ENCODE measurements at places on chromosomes 4 and X.

GRCh38 chr4:152408514-152409327, 127.2 kb downstream of the FBXW7 start:
- no peak for DNase-seq

DNA sequence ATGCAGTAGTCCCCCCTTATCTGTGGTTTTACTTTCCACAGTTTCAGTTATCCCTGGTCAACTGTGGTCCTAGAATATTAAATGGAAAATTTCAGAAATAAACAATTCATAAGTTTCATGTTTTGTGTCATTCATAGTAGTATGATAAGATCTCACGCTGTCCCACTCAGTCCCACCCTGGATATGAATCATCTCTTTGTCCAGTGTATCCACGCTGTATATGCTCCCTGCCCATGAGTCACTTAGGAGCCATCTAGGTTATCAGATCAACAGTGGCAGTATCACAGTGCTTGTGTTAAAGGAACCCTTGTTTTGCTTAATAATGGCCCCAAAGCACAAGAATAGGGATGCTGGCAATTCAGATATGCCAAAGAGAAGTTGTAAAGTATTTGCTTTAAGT, 16.2 kb upstream of the SYTL4 start:
- no peak for DNase-seq

DNA sequence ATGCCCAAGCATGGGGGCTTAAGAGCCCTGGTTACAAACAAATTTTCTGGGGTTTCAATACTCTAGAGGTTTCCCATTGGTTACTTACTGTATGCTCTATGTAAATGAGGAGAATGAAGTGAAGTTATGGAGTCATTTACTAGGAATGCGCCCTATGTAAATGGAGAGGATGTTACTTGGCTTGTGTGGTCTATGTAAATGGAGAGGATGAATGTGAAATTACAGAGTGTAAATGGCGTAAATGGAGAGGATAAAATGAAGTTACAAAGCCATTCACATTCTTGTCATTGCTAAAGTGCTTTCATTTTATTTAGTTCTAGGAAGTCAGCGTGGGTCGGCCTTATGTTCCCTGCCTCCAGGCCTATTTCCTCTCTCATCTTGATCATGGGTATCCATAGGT, 810.5 kb upstream of the ADGRL3 start:
- no peak for DNase-seq

DNA sequence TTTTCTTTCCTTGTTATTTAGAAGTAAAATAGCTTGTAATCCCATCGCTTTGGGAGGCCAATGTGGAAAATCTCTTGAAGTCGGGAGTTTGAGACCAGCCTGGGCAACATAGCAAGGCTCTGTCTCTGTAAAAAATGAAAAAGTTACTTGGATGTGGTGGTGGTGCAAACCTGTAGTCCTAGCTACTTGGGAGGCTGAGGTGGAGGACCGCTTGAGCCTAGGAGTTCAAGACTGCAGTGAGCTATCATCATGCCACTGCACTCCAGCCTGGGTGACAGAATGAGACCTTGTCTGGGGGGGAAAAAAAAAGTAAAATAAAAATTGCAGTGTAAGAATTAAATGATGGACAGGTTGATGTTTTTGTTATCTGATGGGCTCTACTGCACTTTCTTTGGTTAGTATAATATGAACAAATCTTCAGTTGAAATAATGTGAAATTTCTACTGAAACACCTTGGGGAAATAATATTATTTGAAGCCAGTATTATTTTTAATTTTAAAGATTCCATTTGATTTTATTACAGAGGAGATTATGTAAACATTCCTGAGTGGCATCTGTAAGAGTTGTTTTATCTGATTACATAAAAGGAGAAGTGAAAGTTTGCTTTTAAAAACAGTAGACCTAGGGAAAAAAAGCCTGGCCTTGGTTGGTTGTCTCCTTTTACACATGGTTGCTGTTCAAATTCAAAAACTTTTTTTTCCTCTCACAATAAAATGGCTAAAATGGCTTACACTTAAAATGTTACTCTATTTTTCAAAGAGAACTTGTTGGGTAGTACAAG, 10.5 kb upstream of the NDUFC1 start:
- no peak for DNase-seq

DNA sequence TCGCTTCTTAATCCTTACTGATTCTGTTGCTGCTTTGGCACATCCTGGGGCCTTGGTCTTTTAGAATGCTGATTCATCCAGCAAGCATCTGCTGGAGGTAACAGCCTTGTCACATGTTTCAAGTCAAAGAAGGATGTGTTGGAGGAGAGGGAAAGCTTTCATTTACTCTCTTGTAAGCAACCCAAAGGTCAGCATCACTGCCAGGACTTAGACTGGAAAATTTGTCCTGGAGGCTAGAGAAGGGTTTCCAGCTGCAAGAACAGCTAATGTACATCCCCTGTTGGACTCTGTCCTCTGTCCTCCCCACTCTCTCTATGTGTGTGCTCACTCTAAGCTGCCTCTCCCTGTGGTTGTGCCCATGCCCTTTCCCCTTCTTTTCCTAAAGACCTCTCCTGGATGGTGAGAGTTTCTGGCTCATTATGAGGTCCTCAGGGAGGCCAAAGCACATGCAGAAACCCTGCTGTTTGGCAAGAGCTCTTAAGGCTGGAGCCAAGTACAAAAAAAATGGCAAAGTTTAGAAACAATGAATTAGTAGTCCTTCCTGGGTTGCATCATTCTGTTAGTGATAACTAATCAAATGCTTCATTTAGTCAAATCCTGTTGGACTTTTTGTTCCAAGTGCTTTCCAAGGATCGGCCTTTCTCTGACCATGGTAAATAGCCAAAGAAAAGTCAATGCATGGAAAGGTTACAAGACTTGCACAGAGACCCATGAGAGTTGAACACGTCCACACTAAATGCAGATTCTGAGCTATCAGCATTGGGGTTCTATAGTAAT, 13.4 kb upstream of the SRPX start:
- no peak for DNase-seq

DNA sequence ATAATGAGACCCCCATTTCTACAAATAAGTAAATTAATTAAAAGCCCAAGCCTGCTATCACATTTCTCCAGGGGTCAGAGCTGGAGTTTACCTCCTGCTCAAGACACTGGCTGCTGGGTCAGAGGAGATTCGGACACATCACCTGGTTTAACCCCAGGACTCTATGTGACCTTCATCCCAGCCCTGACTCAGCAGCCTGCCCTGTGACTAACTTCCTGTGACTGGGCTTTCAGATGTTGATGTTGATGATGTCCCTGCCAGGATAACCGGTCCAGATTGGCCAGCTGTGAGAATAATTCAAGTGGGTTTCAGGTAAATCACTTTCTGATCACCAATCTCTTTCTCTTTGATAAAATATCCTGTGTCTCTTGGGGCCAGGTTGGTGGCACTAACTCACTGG, 102.4 kb upstream of the MAML3 start:
- no peak for DNase-seq

DNA sequence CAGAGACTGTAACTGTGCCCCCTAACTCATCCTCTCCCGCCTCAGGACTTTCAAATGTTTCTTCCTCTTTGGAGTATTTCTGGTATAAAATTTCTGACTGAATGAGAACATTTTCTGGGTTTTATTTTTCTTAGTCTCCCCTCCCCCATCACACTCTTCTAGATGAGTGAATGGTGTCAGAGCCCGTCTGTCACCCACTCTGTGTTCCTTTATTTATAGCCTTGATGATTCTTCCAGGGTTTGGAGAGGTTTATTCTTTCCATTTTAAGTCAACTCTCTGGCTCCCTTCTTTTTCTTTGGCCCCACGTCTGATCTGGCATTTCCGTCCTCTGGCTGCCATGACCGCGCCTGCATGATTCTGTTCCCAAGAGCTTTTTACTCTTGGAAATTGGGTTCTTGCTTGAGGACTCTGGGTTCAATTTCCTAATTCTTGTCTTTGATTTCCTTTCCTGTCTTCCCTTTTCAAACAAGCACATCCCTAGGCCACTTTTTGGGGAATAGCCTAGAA, 128.8 kb downstream of the NSUN7 start:
- no peak for DNase-seq

- DNase-seq, result no peak
These were observed 11.5 kb upstream of the CHST7 start for GRCh38 chrX:46561824-46562657.

DNA sequence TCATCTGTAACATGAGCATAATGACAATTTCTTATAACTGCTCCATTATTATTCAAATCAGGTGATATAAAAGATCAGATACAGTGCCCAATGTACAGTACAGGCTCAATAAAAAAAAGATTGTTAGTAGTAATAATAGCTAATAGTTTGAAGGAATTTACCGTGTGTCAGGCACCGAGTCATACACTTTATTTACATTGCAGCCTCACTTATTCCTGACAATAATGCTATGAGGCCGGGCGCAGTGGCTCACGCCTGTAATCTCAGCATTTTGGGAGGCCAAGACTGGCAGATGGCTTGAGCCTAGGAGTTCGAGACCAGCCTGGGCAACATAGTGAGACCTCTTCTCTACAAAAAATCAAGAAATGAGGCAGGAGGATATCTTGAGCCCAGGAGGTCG, 10.1 kb upstream of the MAP7D3 start:
- DNase-seq, result no peak

DNA sequence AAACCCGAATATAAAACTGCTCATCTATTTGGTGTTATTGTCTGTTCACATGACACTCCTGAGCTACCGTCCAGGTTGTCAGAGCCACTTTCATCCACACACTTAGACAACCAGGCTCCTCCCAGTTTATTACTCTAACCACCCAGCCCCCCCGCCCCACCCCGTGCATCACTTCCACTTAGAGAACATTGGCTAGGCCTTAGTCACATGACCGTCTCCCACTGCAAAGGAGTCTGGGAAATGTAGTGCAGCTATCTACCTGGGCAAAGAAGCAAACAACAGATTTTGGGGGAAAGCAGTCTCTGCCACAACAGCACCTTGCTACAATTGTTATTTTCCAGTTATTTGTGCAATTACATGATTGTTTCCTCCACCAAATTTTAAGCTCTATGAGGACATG, 57.6 kb upstream of the RBPJ start:
- no peak for DNase-seq

- DNase-seq, result no peak
These were observed 67.4 kb downstream of the ZAR1 start for GRCh38 chr4:48557478-48557877.

GRCh38 chr4:147884536-147884935, 152.6 kb downstream of the ARHGAP10 start:
- no peak for DNase-seq

DNA sequence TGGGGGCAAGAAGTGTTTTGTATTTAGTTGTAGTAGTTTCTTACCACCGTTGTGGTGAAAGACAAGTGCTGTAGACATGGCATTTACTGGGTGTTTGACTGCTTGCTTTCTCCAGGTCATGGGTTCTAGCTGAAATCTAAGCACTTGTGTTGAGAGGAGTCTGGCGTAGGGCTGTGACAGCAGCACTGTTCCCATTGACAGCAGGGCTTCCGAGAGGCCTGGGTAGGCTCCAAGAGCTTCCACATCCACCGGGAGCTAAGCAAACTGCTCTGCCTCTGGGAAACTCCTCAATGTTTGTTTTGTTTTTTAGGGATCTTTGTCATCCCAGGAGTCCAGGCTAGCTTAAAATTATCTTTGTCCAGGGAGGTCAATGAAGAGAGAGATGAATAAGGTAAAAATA, 44.3 kb downstream of the BMPR1B start:
- no peak for DNase-seq

DNA sequence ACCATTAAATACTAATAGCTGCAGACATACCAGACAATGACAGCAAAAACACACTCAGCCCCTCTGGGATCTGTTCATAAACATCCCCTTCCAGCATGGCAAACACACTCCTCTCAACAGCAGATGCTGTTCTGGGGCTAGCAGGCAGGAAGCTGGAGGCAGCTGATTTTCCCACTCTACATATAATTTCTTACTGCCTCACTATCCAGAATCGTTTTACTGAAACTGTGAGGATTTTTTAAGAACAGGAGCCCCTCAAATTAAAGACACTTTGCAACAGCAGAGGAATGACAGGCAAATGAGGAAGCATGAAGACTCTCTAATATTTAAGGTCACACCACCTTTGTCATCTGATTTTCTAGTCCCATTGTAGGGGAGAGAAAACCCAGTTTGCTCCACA, 2.2 kb downstream of the MAPK10 start:
- DNase-seq, result no peak

DNA sequence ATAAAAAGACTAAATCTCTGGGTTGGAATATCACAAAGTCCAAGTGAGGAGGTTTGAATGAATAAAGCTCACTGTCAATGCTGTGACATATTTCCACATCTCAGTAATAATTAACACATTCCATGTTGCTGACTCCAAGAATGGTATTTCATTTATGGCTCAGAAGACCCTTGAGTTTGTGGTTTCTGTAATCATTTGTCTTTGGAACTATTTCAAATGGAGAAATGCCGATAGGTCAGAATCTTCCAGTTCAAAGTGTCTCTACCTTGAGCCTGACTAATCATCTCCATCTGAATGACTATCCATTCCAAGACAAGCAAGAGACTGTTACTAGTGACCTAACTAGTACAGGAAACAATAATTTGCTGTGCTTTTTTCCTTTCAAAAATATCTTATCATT, 24.2 kb upstream of the SLC2A9 start:
- no peak for DNase-seq

DNA sequence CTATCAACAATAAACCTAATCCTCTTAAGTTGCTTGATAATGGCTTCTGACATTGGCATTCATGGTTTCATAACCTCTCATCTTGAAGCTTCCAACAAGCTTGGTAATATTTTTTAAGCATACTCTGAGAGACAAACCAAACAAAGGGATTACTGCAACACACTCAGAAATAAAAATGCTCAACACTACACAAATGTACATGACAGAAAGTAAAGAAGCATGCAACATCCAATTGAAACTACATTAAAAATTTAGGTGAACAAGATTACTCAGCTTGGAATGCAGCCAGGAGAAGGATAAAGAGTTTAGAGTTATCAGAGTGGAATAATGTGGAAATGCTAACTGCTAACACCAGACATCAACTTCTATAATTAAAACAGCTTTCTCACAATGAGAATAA, 1136.6 kb upstream of the PABPC4L start:
- no peak for DNase-seq
